ENCODE measurements at places on chromosomes 12 and 14. TPM values are rescaled to one million over a fixed set of nuclear protein-coding genes. Genes with fewer than 3 reads are reported as not detected.

The GPR84 gene
- total RNA-seq, result not detected

The KRT1 gene
- not detected for total RNA-seq

DNA sequence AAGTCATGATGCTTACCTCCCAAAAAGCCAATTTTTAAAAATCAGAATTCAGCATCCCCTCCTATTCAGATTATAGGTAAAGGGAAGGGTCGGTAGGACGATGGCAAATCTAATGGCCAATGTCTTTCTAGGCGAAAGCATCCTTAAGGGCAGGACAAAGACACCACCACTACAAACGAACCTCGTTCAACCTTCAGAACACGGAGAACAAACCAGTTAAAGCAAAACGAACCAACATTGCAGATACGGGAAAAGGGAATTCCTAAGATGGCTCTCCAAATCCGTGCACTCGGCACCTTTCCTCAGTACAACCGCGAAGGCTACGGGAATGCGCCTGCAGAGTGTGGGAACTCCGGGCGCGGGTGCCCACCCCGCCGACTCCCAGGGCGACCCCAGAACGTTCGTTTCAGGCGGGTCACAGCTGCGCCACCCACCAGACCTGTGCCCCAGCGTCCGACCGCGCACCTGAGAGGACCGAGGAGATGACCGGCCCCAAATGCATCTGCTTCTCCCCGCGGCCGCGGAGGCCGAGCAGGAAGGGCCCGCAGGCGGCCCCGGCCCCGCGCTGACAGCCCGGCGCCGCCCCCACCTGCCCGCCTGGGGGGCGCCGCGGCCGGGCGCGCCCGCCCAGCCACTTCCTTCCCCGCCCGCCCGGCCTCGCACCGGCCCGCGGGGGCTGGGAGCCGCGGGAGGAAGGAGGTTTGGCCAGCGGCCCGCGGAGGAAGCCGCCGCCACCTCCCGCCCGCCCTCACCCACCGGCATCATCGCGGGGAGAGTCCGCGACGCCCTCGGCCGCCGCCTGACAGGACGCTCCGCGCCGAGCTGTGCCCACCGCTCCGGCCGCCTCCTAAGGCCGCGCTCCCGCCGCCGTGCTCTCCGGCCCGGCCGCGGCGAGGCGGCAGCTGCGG, 578 bp downstream of the PPP1R13B start:
- peak; percentile 75 for DNase-seq

DNA sequence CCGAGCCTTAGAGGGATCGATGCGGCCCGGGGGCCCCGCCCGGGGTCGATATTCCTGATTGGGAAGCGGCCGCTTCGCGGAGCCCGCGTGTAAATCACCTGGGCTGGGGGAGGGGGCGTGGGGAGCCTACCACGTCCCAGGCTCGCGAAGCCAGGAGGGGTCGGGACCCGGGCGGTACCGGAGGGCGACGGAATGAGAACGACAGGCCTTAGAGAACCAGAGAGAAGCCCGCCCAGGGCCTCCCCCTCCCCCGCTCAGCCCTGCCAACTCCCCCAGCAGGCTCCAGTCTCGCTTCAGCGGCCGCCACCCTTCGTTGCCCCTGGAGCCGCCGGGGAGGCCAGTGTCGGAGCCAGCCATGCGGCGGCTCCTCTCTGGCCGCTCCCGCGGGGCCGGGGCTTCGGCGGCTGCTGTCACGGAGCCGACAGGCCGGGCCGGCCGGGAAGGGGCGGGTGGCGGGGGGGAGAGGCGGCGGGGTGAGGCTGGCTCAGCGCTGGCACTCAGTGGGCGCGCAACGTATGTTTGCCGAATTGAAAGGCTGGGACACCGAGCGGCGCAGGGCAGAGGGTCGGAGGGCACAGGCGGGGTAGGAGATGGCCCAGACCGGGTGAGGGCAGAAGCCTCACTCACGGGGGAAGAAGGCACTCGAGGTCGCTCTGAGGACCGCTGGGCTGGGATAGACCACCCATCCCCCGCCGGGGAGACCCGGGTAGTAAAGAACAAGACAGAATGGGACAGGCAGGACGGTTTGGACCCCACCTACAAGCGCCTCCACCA, 1.4 kb upstream of the DNAJC22 start:
- DNase-seq, result peak; percentile 88

DNA sequence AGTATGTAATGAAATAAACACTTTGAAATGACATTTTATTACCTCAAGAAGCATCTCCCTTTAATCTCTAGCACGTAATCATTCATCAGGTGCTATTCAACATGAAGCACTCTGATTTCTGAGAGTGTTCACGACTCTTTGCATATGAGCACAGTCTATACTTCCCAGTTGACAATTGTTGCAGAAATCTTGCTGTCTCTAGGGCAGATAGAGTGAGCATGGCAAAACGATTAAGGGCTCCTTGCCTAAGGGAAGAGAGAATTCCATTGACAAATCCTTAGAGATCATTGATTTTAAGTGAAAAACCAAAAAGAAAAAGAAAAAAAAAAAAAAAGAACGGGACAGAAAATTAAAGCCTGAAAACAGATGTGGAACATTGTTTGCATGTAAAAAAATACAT, 107.6 kb downstream of the C12orf50 start:
- DNase-seq, result no peak

DNA sequence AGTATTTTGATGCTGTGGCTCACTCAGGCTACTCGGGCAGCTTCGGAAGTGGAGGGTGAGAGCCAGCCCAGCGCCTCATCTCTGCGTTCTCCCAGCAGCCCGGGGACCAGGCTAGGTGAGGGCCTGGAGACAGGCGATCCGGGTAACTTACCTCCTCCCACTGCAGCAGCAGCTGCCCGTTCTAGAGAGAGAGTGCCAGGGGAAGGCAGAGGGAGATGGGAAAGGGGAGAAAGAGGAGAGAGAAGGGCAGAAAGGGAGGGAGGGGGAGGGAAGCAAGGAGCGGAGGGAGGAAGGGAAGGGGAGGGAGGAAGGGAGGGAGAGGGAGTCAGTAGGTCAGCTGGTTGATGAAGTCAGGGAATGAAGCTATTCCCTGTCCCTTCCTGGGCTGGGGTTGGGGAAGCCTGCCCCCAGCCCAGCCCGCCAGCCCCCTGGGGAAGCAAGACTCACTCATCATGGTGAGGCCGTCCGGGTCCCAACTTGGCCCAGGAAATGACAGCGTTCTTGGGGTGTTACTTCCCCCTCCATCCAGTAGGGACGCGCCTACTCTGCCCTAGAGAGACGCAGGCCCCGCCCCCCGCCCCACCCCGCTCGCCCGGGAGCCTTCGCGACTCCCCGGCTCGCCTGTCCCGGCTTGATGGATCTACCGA, at the start of gene IFI27L2:
IFI27L2 (minus strand) TSS at position 494 of the 647 bp plus-strand sequence; CDS start at position 454, 40 bp downstream.
- peak; percentile 96 for DNase-seq

DNA sequence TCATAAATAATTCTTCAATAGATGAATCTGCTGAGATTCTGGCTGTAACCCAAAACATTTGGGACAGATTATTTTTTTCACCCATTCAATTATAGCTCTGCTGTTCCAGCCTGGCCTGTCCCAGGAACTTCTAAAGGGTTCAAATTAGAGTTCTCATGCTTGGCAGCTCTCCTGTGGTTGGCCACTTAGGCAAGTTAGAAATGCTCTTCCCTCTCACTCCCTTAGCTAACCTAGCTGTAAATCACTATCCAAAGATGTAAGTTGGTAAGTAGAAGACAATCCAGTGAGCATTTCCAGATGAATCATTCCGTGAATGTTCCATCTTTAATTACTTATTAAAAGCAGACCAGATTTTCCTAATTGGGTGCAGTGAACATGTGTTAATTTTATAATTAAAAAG, 760.4 kb upstream of the TBX3 start:
- DNase-seq, result no peak

DNA sequence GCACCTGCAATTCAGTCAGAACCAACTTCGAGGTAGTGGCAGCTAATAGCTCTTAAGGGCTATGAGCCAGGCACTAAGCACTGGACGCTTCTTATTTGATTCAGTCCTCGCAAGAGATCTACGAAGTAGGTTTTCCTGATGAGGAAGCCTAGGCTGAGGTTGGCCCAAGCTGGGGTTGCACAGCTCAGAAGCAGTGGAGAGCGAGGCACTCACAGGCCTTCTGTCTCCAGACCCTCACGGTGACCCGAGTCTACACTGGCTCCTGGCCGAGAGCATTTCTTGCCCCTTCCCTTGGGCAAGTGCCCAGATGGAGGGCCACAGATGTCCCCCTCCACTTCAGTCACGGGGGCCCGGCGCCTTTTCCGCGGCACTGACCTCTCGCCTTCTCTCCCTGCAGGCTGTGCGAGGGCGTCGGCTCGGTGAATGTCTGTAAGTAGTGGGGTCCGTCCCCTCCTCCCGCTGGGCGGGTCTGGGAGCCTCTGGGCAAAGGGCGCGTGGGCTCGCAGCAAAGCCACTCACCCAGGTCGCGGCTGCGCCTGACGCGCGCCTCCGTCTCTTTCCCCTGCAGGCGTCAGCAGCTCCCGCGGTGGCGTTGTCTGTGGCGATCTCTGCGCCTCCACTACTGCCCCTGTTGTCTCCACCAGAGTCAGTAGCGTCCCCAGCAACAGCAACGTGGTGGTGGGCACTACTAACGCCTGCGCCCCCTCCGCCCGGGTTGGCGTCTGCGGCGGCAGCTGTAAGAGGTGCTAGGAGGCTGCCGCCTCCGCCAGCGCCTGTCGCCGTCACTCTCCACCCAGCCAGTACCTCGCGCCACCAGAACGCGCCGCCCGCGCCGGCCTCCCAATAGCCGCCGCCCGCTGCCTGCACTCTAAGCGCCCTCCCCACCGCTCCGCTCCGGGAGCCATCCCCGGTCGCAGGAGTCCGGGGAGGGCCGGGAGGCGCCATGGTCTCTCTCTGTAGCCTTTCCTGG, 13.1 kb downstream of the KRT83 start:
- DNase-seq, result peak; percentile 96

GRCh38 chr12:57205186-57205585, 11.4 kb upstream of the NXPH4 start:
- DNase-seq, result no peak

GRCh38 chr12:113802966-113803758, 163.0 kb downstream of the RBM19 start:
- no peak for DNase-seq

The OTOGL gene
- total RNA-seq, result 2.7 TPM

The ZC2HC1C gene
- total RNA-seq, result 2.2 TPM

- no peak for DNase-seq
Measured at GRCh38 chr12:75744607-75745256, 233.3 kb upstream of the KRR1 start.

DNA sequence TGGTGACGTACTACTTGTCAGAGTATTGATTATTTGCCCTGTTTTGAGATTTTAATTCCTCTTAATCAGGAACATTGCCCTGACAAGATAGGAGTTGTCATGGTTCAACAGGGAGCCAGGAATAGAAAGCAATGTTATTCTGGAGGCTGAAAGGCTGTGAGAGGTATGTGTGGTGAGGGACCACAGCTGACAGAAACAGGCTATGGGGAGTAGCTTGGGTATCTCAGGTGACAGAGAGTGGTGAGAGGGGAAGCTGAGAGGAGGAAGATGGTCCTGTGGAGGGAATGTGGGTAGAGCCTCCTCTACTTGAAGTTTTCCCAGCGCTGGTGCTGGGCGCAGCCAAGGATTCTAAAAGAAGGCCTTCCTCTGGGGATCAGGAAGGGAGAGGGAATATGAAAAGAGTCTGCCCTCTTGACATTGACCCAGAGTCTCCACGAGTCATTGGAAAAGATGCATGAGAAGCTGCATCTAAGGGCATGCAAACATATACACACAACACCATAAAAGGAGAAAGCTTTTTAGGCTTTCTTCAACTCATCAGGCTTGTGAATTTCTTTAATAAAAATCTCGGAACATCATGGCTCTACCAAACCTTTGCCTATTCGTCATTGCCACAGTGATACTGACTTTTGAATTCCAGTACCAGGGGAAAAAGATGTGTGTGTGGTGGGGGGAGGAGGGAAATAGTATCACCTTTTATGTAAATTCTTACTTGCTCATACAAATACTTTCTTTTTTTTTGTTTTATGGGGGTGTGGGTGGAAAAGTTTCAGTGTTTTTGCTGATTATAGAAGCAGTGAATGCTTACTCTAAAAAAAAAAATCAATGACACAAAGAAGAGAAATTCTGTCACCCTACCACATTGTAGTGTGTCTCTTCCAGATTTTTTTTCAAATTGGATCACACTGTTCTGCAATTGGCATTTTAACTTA, 39.9 kb upstream of the DHRS7 start:
- DNase-seq, result no peak

The TMX1 gene
- total RNA-seq, result 40.7 TPM

The PROX2 gene
- not detected for total RNA-seq

DNA sequence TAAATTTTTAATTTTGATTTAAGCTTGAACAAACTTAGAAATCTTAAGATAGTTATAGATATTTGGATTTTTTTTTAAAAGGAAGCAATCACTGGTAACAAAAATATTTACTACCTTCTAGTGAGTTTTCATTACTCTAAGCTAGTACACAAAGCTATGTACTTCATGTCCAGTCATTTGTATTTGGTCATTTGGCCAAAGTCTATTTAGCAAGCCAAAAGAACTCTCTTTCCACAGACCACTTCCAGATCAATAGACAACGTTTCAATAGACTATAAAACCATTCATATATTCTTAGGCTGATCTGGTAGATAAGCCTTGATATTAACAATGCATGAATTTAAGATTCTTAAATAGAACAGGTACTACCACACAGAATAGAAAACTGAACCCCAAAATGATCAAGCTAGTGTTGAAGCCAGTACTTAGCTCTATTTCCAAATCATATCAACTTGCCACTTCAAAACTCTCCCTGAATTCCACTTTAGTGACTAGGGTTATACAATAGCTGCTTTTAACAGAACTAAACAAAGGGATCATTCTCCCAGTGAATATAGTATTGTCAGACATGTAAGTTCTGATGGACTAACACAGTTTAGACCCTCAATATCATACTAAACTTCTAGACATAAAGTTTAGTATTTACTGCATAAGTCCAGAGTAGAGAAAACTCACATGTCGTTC, 21.7 kb downstream of the CAPRIN2 start:
- DNase-seq, result no peak

DNA sequence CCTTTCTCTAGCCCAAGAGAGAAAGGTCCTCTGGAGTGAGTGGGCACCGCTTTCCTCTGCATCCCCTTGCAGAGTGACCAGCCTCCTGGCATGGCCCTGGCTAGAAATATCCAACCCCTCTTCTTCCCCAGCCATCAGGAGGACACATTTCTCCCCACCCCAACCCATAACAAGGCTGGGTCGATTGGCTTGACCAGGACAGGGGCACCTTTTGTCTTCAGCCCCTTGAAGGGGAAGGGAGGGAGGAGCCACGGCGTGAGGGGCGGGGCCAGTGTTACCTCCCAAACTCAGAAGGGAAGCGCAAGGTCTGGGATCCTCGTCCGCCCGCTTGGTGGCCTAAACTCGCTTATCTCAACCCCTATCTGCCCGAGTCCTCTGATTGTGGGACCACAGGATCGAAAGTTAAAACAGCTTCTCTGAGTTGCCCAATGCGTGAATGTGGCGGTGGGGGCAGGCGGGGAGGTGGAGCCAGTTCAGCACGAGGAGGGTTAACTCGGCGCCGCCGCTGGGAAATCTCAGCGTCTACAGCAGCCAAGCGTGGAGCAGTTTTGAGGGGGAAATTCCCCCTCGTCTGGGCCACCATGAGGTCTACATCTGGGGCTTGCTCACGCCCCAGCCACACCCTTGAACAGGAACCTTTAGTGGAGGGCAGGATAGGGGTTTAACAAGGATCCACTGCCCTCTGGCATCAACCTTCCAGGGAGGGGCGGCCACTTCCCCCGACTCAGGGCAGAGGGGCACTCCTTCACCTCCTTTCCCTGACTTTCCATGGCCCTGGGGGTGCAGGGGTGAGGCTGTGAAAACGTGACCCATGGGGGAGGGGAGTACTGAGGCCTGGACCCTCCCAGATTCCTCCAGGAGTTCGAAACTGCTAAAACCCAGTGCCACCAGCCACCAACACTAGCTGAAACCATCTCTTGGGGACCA, 795 bp downstream of the STAT6 start:
- DNase-seq, result peak; percentile 97
